ENCODE measurements at places on chromosomes 5 and 9.

GRCh38 chr5:145739843-145740242, 95.3 kb downstream of the PRELID2 start:
- DNase-seq: no peak

DNA sequence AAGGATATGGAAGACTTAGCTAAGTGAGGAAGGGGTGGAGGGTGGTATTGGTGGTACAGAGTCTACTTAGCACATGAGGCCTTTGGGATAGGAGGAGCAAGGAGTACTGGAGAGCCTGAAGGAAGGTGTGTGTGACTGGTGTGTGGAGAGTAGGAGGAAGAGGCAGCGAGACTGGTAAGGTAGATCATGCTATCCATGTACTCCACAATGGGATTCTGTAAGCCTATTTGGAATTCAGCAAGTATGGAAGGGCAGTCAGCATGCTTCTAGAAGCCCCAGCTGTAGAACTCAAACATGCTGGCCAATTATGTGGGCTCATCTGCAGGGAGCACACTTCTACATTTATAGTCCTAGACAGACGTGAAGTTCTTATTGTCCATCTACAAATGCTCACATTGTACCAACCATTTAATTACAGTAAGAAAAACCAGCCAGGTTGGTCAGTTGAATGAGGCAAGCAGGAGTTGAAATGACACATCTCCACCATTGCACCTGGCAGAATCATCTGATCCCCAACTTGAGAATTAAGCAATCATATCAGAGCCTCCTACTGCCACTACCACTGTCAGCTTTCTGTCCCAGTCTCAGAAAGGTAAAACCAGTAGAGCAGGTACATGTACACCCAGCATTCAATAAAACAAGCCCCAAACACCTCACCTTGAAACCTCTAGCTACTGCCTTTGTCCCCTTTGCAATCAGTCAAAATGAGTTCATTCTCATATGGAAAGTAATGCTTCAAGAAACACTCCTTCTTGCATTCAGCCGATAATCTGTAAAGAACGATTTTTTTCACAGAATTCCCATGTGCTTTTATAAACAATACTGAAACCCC, 60.9 kb upstream of the GLRX start:
- no peak for DNase-seq

DNA sequence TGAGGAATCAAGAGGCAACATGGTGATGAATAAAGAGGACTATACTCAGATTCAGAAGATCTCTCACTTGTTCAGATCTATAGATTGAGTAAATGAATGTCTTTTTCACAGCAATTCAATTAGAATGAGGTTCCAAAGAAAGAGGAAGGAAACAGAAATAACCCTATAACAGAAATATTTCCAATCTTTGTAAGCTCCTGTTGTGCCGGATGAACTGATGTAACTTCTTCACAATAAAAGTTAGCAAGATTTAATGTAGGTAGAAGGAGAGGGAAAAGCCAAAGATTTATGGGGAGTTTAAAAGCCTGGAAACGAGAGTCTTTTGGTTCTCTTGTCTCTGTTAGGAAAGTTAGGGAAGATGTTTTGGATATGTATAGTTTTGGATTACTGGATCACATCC, 92.1 kb downstream of the PBX3 start:
- no peak for DNase-seq

DNA sequence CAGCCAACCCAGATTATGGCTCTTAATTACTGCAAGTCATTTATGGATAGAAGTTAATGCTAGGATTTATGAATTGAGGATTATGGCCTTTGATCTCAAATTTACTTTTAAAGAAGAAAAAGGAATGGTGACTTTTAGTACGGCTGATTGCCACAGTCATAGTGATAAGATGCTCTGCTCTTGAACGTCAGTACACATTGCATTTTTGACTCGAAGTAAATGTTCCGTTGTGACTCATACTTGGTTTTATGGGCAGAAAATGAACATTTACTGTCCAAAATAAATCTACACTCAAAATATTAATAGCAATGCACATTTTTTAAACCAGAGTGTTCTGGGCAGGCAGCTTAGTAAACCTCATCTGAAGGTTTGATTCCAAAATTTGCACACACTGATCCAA, 830 bp downstream of the ADAMTSL1 start:
- DNase-seq: no peak

DNA sequence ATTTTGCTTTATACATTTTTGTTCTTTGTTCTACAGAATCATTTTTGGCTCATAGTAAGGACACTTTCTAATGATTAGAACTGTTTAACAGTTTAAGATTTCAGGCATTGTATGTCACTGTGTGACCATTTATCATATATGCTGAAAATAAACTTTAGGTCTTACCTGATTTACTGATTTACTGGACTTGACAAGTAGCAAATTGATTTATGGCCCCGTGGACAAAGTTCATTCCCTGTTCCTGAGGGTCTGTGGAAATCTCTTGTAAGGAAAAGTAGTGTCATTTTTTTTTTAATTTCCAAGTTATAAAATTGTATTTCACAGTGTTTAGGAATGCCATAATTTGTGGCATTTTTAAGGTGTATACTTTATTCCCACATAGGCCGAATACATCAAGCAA, 40.7 kb downstream of the KIF2A start:
- no peak for DNase-seq

GRCh38 chr5:5738797-5739489, 316.5 kb downstream of the ICE1 start:
- no peak for DNase-seq

- DNase-seq: no peak
Measured at GRCh38 chr9:95171001-95171400, 146.5 kb downstream of the FANCC start.

DNA sequence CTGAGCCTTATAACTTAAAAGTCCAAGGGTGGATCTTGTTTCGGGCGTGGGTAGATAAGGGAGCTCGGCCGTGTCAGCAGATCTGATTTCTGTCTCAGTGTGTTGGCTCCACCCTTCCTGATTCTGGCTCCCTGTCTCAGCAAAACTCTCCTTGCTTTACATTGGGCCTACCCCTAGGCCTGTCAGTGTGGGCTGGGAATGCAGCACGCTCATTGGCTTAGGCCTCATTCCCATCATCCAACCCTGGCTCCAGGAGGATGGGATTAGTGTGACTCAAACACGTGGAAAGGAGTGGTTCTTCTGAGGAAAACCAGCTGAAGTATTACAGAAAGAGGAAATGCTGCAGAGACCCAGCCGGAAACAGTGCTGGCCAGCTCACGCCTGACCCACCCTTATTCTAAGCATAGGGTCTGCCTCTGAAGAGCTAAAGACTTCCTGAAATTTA, 59.9 kb downstream of the ZFAND5 start:
- no peak for DNase-seq

GRCh38 chr5:175457466-175457865, 13.5 kb upstream of the DRD1 start:
- DNase-seq: no peak

DNA sequence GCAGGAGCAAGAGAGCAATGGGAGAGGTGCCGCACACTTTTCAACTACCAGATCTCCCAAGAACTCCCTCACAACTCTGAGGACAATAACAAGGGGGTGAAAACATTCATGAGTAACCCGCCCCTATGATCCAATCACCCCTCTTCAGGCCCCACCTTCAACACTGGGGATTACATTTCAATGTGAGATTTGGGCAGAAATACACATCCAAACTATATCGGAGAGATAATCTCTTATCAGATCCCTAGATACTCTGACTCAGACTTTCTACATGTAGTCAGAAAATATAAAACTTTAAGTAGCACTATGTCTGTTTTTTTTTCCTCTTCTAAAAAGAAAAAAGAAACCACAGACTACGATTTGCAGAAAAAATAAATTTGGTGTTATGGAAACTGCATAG, 1595.9 kb upstream of the NUDT12 start:
- no peak for DNase-seq

- no peak for DNase-seq
Measured at GRCh38 chr5:125134216-125135081, 388.0 kb upstream of the ZNF608 start.

- DNase-seq: no peak
Measured at GRCh38 chr5:67283275-67283987, 86.8 kb upstream of the CD180 start.

- DNase-seq: no peak
Measured at GRCh38 chr5:54007827-54008777, 302.3 kb downstream of the ARL15 start.

DNA sequence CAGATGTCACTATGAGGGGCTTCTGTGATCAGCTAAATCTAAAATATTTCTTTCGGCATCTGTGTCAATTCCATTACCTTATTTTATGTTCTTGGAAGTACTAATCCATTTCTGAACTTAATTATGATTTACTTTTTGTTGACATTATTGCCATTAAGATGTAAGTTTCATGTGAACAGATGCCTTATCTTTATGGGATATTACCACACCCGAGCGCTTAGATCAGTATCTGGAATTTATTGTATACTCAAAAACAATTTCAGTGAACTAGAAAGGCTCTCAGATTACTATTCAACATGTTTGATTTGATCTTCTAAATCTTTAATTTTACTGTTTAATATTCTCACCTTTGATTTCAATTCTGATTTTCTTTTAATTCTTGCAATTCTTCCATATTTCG, 567.7 kb upstream of the TLE4 start:
- DNase-seq: no peak

- DNase-seq: no peak
Measured at GRCh38 chr9:81227507-81228245, 461.7 kb downstream of the TLE1 start.

GRCh38 chr5:9441610-9442009, 104.3 kb downstream of the SEMA5A start:
- no peak for DNase-seq

GRCh38 chr9:113945784-113946183, 69.7 kb downstream of the ZNF618 start:
- no peak for DNase-seq

- DNase-seq: no peak
Measured at GRCh38 chr5:106127985-106128384, 1542.8 kb downstream of the EFNA5 start.

DNA sequence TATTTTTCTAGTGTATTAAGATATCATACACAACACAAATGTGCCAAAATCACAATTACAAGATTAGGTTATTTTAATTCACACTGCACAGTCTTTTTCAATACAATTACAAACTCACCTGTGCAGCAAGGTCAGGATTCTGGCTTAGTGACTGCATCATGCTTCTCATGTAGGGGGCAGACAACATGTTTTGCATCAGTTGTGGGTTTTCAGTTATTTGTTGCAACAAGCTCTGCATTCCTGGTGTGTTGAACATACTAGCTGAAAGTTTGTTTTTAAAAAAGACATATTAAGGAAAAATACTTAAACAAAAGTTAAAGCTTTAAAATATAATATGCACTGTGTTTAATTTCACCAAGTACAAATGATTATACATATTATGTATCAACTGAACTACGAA, 38.7 kb downstream of the UBQLN1 start:
- no peak for DNase-seq

GRCh38 chr9:110583237-110583636, 3.7 kb upstream of the SVEP1 start:
- DNase-seq: no peak

DNA sequence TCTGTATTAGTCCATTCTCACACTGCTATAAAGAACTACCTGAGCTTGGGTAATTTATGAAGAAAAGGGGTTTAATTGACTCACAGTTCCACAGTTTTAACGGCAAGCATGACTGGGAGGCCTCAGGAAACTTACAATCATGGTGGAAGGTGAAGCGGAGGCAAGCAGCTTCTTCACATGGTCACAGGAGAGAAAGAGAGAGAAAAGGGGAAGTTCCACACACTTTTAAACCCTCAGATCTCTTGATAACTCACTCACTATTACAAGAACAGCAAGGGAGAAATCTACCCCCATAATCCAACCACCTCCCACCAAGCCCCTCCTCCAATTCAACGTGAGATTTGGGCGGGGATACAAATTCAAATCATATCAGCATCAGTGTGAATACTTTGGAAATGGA, 133.4 kb upstream of the SLC30A5 start:
- no peak for DNase-seq

DNA sequence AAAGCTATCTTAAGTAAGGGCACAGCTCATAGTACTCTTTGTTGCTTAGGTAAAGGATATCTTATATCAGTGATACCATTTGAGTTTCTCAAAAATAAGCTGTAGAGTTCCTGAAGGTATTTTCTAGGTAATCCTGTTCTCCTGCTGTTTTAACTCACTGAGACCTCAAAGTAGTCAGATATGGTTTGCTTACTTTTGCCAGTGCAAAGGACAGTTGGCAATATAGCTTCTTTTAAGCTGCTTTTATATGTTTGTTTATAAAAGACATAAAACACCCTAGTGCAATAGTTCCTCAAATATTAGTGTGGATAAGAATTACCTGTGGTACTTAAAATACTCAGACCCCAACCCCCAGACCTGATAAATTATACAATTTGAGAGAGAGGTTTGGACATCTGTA, 12.1 kb downstream of the NCBP1 start:
- DNase-seq: no peak

GRCh38 chr9:120484162-120484561, 95.8 kb downstream of the CDK5RAP2 start:
- no peak for DNase-seq

DNA sequence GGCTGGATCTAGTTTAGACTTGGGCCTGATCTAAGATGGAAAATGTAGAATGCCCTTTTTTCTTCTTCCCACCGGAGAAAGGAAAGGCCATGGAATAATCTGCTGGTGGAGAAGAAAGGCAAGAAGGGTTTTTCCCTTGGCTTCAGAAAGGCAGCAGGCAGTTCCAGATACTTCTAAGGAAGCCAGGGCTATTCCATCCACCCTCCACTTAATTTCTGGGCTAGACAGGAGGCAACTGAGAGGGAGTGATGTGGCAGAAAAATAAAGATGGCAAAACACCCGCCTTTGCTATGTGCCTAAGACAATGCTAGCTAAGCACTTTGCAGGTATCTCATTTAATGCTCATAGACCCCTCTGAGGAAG, 9.9 kb downstream of the MYOZ3 start:
- no peak for DNase-seq

DNA sequence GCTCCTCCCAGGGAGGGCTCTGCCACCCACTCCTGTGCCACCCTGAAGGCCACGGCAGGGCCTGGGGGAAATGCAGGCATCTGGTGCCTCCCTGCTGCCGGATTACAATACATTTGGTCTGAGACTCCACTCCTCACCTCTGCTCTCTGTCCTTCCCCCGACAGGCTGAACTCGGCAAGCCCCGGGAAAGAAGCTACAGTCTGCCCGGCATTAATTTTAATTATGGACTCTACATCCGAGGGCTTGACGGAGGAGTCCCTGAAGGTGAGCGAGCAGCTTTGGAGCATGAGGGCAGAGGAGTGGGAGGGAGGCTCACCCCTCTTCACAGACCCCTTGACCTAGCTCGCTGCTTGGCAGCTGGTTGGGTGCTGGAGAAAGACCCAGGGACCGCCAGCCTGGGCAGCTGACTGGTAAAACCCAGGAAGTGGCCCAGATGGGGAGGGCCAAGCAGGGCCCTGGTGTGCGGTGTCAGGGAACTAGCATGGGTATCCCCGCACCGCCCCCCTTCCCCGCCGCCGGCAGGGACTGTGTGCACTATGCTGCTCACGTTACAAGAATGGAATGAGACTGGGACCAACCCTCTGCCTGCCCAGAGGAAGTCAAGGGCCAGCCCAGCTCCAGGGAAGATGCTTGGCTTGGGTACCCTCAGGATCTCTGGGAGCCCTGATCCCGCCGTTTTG, 83.7 kb upstream of the BARHL1 start:
- DNase-seq: no peak
